Endothelial cell of umbilical vein (primary cell): ENCODE measurements at places on chromosomes 2 and 18. TPM values are rescaled to one million over a fixed set of nuclear protein-coding genes. Genes with fewer than 3 reads are reported as not detected.
A peak's percentile ranks its signal among the peaks of the same experiment; 100 is the strongest.

GRCh38 chr2:219661955-219662395, 34.5 kb downstream of the SLC4A3 start:
- DNase-seq: no peak

- DNase-seq: no peak
These were observed 4.0 kb downstream of the ABHD3 start for GRCh38 chr18:21700528-21701075.

DNA sequence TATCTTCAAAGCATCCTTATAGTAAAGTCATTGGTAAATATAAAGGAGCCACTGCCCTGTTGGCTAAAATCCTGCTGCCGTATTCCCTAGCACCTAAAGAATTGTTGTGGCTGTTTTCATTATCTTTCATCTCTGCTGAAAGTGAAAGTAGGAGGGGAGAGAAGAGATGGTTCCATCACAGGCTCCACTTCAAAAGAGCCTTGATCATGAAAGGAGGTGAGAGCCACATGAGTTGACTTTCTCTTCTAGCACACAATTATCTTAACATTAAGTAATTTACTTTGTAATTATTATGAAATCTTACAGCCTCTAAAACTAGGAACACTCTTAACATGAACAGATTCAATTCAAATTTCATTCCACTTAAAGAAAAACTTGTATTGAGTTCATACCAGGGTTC, 1050.9 kb upstream of the LRRTM1 start:
- DNase-seq: no peak

GRCh38 chr2:49177194-49177593, 22.9 kb upstream of the FSHR start:
- DNase-seq: no peak

Gene CYP26B1
- polyA plus RNA-seq: 0.06 and 0.30 TPM in 2 replicates

DNA sequence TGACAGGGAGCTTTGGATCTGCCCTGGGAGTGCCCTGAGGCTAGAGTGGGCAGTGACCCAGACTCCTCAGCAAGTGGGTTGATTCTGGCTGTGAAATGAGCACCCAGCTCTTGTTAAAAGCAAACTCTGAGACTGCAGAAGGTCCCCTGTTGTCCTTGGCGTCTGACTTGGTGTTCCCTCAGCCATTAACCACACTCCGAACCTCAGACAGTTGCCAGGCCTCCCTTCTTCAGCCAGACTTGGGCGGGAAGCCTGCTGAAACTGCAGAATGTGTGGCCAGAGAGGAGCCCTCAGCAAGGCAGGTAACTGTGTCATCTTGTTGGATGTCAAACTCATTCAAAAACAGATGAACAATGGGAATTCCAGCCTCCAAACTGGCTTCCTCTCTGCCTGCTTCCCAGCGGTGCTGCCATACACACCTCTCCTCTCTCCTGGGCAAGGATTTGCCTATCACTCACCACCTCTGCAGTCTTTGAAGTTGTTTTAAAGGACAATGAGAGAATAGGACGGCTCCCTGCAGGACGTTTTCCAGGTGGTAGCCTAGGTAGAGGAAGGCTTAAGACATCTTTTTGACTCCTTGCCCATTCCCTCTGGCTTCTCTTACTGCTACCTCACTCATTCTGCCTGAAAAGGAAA, 38.9 kb upstream of the B3GNT2 start:
- no peak for DNase-seq

Gene ANKRD30B
- polyA plus RNA-seq: not detected in 2 replicates

DNA sequence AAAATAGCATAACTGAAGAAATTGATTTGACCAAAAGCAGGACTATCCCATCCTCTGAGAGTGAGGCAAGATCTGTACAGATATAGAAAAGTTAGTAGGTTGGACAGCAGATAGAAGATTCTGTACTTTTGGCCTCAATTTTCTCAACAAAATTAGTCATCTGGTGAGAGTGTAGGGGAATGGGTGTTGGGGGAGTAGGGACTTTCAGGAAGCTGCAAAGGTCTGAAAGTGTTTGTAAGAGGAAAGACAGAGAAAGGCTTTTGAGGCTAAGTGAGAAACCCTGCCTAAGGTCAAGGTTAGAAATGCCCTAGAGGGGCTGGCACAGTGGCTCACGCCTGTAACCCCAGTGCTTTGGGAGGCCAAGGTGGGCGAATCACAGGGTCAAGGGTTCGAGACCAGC, 40.3 kb downstream of the DAPL1 start:
- DNase-seq: no peak

Gene ZSWIM2
- not detected in 2 replicates for polyA plus RNA-seq

GRCh38 chr2:16647992-16648617, 17.5 kb downstream of the CYRIA start:
- DNase-seq: no peak

DNA sequence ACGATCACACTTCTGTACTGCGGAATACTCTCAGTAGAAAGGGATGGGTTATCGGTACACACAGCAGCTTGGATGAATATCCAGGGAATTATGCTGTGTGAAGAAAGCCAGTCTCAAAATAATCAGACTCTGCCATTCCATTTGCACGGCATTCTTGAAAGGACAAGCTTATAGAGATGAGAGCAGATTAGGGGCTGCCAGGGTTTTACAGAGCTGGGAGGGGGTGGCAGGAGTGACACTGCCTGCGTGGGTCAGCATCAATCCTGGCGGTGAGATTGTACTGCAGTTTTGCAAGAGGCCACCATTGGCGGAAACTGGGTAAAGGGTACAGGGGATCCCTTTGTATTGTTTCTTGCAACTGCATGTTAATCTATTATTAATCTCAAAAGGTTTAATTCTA, 16.6 kb downstream of the KCNG2 start:
- DNase-seq: no peak

DNA sequence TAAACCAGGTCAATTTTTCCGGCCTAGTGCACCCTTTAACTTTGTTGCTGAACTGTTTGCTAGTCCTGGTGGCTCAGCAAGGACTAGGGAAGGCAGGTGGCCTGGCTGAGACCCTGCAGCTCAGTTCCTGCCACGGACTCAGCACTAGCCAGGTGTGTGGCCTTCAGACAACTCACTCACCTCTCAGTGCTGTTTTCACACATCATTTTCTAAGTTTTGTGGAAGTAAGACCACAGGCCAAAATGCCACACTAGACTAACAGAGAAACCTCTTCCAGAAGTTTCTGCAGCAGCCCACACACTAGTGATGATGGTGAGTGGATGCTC, 65.9 kb upstream of the SLC1A4 start:
- DNase-seq: no peak

- no peak for DNase-seq
These were observed 42.1 kb upstream of the MRPL19 start for GRCh38 chr2:75604484-75604883.

DNA sequence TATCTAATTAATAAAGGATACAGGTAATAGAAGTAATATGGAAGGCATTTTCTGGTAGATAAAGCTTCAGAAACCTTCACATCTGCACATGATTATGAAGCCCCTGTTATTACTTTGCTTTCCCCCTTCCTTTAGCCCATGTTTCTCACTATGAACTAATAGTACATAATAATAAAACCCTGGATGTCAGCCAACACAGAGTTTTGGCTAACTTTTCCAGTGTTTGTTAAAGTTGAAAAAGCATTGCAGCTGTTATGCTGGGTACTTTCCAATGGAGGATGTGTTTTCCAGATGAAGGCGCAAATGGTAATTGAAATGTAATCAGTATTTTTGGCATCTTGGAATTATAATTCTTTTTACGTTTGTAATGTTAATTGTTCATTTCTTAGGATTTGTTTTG, 43.5 kb downstream of the SPTBN1 start:
- peak; percentile 87 for DNase-seq

Gene CCDC141
- not detected in 2 replicates for polyA plus RNA-seq

GRCh38 chr18:45173799-45174519, 441.3 kb upstream of the SLC14A2 start:
- no peak for DNase-seq

DNA sequence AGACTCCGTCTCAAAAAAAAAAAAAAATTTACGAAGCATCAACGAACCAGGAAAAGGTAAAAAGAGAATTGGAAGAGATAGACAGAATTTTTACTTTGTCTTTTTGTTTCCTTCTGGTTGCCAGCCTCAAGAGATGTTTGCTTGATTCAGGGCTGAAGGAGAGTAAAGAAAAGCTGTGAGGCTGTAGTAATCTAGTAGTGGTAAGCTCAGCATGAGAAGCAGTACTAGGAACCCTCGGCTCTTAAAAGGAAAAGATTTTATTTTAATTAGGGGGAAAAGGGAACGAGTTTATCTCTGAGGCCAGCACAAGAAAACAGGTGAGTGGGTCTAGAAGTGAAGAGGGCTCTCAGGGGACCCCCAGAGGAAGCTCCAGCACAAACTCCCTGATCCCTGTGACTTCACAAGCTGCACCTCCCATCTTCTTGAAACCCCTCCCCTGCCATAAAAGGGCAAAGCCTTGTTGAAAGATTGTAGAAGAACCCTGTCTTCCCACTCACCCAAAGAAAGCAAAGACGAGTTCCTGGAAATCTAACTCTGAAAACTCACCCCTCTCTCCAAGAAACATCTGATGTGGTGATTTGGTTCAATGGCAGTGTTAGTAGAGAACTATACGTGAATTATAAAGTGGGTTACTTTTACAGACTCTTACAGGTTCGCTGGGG, 8.6 kb downstream of the RBMS1 start:
- no peak for DNase-seq

- no peak for DNase-seq
These were observed 261.1 kb upstream of the FN1 start for GRCh38 chr2:215697003-215697402.

DNA sequence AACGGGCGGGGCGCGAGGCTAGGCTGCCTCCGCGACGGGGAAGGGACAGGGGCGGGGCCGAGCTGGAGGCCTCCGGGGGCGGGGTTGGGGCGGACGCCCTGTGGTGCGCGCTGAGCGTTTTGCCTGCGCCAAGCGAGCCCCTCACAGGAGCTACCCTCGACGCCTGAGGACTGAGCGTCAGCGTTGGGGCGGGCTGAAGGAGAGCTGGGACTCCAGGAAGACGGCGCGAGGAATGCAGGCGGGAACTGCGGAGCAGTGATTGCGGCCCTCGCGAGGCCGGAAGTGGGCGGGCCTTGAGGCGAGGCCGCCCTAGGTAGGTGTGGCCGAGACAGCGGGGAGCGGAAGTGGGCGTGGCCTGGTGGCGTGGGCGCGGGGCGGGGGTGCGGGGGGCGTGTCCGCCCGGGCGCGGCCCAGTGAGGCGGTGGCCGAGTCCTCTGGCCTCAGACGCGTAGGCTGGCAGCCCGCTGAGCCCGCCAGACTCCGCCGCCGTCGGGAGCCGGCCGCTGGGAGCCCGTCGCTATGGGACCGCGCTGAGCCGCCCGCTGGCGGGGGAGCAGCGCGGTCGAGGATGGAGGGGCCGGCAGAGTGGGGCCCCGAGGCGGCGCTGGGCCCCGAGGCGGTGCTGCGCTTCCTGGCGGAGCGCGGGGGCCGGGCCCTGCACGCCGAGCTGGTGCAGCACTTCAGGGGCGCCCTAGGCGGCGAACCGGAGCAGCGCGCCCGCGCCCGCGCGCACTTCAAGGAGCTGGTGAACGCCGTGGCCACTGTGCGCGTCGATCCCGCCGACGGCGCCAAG, at the start of the genes SEPTIN10 and SOWAHC:
SEPTIN10 (minus strand) TSS at position 45 of the 793 bp plus-strand sequence. CDS start 139 bp downstream, outside the sequence.
SOWAHC (plus strand) TSS at position 443 of the 793 bp plus-strand sequence; CDS start at position 569, 126 bp downstream.
- DNase-seq: peak; percentile 99

GRCh38 chr2:174503161-174503809, 16.5 kb upstream of the GPR155 start:
- DNase-seq: no peak

- no peak for DNase-seq
These were observed 20.6 kb downstream of the ERMN start for GRCh38 chr2:157304811-157305722.

GRCh38 chr2:19797871-19798270, 103.9 kb downstream of the TTC32 start:
- no peak for DNase-seq

- no peak for DNase-seq
These were observed 20.1 kb downstream of the PELI1 start for GRCh38 chr2:64124168-64124567.

Gene ZNF516
- polyA plus RNA-seq: 3.6 TPM in 2 replicates

Gene FAM228B
- polyA plus RNA-seq: 1.6 and 1.8 TPM in 2 replicates

DNA sequence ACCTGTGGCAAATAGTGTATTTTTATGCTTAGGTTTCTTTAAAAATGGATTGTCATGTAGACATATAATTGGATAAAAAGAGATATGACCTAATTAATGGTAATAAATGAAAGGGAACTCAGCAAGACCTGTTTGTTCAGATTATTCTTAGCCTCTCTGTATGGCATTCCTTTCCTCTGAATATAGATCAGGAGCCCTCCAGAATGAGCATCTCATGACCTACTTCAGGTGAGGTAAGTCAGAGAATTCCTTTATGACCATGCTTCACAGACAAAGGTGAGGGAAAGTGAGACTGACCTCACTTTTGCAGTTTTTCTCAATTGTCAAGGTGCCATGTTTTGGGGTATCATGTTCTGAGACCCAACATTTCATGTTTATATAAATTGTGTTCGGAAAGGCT, 1744.3 kb upstream of the PIK3C3 start:
- no peak for DNase-seq

GRCh38 chr2:10954856-10955818, 43.4 kb downstream of the KCNF1 start:
- no peak for DNase-seq

Gene CD8B2
- polyA plus RNA-seq: not detected in 2 replicates

GRCh38 chr2:197885587-197885986, 81.2 kb downstream of the PLCL1 start:
- DNase-seq: no peak

Gene MATN3
- 1.4 and 1.8 TPM in 2 replicates for polyA plus RNA-seq

GRCh38 chr2:109150559-109150958, 21.6 kb downstream of the SH3RF3 start:
- no peak for DNase-seq

- DNase-seq: peak; percentile 89
These were observed 59.1 kb upstream of the RTN4 start for GRCh38 chr2:55109219-55109891.

DNA sequence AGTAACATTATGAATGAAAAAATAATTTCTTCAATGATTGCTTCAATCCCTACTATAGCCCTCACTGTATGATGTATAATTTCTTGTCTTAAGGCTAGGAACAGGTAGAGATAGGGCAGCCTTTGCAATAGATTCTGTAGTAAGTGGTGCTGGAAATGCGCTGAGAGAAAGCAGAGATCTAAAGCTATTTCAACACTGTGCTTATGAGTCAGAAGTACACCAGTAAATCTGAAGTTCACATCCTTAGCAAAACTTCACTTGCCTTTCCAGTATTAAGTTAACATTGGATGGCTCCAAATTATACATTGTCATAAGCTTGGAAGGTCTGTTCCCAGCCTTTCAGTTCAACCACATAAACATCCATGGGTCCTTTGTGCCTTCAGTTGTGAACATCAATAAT, 178.2 kb upstream of the EPHA4 start:
- DNase-seq: no peak

DNA sequence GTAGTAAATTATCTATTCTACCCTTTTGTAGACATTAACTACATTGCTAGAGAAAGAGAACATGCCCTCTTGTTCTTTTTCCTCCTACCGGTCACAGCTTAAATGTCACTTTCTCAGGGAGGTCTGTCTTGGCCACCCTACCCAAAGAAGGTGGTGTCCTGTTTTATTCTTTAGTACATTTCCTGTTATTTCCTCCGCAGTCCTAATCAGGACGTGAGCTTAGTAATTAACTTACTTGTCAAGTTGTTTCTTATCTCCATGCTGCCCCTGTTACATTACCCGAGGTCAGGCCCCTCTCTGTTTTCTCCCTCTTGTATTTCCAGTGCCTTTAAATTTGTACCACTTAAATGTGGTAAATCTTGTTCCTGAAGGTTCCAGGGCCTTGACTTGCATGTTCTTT, 73.7 kb upstream of the RMDN2 start:
- DNase-seq: peak; percentile 77
